ENCODE measurements at places on chromosomes 13 and 19.

GRCh38 chr19:49976496-49976895 is 15.5 kb upstream of the SIGLEC11 start:
- DNase-seq, result no peak

GRCh38 chr13:49995625-49996101 is 1.2 kb upstream of the TRIM13 start:
- DNase-seq, result no peak

- DNase-seq, result peak; percentile 49
Measured at GRCh38 chr13:42969565-42970172, 22.4 kb downstream of the EPSTI1 start.

DNA sequence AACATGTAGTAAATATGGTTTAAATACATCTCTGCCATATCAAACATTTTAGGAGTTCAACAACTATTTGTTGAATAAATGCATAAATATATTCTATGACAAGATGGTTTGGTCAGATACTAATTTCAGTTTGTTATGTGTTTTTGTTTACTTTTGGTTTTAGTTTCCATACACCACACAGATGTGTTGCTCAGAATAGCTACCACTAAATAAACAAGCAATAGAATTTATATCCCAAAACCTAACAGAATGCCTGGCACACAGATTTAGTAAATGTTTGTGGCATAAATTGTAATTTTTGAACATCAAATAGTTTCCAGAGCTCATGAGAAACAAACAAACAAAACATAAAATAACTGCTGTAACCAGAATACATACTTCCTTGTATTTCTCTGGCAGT is 126.8 kb upstream of the ATXN8OS start:
- DNase-seq, result no peak

DNA sequence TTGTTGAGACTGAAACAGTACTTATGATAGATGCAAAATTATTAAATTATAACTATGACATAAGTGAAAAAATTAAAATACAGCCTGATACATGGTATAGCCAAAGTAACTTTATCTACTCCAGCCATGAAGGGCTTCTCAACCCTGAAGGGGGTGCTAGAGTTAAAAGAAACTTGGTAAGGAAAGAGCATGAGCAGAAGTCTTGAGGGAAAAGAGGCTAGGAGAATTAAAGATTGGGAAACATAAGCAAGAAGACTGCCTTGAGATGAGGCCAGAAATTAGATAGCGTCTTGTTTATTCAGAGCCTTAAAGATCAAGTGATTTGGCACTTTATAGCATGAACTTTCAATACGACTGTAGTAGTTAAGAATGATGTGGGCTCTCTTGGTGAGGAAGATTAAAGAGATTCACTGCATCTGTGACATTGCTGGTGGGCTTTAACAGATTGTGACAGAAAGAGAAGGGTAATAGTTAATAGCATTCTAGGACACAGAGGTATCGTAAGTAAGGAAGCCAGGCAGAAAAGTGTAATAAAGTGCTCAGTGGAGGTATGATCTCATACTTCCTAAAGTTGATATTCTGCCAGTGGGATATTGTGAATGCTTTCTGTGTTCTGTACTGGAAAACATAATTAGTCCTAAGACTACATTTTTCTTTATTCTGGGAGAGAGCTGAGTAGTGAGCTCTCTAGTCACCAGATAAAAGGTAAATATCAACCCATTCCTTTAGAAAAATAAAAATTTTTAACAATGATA is 385.4 kb upstream of the PRR20A start:
- DNase-seq, result no peak

DNA sequence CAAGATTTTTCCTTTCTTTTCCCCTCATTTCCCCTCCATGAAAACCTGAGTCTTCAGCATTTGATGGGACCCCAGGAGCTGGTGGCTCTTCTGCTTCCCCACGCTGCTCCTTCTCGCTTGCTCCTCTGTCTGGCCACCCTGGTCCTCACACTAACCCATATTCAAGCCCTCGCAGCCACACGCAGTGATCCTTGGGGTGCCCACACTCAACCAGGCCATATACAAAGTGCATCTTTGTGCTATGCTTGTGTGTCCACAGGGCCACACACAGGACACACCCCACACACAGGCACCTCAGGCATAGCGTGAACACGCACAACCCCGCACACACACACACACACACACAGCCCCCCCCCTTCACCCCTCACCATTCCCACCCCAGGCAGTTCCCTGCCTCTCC is 132.1 kb downstream of the URI1 start:
- DNase-seq, result no peak

DNA sequence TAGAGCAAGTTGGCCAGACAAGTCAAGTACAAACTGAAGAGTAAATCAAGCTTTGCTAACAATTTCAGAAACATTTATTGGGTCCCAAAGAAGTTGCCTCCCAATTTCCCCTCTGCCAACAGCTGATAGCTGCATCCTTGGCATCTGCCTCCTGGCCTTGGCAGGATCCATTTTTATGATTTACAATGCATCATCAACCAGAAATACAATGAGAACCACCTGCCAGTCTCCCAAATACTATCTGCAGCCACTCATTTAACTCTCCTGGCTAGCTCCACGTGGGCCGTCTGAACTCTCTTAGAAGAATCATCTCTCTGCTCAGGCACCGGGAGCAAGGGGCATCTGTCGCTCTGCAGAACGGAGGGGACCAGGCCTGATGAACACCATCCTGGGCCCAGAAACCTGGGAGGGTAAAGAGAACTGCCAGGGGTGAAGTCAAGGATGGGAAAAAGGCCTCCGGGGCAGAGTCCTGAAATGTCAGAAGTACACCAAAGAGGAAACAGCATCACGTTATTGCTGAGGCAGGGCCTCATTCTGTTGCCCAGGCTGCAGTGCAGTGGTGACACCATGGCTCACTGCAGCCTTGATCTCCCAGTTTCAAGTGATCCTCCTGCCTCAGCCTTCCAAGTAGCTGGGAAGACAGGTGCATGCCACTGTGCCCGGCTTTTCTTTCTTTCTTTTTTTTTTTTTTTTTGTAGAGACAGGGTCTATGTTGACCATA is 2.6 kb downstream of the LONP1 start:
- no peak for DNase-seq

- no peak for DNase-seq
Measured at GRCh38 chr13:108682714-108683113, 53.3 kb downstream of the MYO16 start.

- no peak for DNase-seq
Measured at GRCh38 chr13:90105849-90106496, 1241.5 kb upstream of the MIR17HG start.

DNA sequence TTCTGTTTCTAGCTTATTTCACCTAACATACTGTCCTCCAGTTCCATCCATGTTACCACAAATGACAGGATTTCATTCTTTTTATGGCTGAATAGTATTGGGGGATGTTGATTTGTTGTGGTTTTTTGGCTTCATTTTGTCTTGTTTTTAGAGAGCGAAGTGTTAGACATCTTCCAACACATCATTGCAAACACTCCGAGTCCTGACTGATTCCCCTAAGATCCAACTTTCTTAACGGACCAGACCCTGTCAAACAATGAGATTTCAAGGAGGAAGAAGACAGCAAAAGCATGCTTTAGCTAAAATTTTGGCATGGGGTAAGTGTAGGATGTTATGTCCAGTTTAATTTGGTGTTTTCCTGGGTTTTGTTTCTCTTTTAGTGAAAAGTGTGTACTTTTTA is 3.8 kb upstream of the CASP14 start:
- DNase-seq, result no peak

DNA sequence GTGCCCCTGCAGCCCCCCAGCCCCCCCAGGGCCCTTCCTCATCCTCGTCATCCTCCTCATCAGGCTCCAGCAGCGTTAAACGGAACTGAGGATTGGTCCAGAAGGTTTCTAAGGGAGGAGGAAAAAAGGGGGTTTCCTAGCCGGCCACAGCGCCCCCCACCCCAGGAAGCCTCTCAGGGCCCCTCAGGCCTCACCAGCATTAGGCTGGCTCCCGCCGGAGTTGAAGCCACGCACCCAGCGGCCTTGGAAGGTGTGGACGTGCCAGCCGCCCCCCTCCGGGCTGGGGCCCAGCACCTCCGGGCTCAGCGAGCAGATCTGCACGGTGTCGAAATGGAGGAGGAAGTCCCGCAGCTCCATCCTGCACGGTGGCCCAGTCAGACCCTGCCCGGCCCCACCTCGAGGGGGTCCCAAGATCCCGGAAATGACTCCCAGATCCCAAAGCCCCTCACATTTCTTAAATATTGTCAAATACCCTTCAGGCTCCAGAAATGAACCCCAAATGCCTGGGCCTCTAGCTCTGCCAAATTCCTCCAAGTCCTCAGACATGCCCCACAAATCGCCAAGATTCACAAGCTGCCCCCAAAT is 6.9 kb downstream of the CAPN12 start:
- no peak for DNase-seq

GRCh38 chr13:32147976-32148375 is 116.4 kb downstream of the FRY start:
- no peak for DNase-seq

- DNase-seq, result peak; percentile 22
Measured at GRCh38 chr13:31444266-31444856, 244.6 kb downstream of the B3GLCT start.

GRCh38 chr13:34842466-34842865 is 99.6 kb upstream of the NBEA start:
- DNase-seq, result no peak

DNA sequence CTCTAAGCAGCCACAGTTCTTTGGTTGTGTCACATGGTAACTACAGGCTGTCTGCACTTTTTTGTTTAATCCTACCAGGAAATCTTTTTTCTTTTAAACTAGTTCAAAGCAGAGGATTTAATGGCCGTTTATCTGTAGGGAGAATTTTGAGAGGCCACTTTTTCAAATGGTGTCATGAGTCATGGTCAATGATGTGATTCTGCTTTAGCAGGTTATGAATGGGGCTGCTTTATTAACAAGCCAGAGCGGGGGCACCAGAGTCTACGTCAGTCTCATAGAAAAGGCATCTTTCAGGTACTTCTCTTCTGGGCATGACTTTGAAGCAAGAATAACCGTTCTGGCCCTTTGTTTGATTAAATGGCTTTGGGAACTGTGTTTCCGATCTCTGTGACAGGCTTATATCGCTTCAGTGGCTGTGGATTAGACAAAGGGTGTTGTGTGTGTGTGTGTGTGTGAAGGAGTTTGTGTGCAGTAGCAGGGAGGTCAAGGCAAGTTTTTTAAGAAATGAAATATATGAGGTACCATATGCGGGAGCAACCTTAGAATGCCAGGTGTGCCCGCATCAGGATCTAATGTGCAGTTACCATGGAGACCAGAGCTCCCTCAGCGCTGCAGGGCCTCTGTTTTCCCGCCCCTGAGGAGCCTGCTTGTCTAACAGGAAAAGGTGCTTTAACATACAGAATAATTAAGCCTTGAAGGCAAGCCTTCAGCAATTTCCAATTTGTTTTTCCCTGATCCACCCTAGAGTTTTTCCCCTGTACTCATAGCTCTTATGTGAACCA is 120.5 kb downstream of the KATNAL1 start:
- no peak for DNase-seq

DNA sequence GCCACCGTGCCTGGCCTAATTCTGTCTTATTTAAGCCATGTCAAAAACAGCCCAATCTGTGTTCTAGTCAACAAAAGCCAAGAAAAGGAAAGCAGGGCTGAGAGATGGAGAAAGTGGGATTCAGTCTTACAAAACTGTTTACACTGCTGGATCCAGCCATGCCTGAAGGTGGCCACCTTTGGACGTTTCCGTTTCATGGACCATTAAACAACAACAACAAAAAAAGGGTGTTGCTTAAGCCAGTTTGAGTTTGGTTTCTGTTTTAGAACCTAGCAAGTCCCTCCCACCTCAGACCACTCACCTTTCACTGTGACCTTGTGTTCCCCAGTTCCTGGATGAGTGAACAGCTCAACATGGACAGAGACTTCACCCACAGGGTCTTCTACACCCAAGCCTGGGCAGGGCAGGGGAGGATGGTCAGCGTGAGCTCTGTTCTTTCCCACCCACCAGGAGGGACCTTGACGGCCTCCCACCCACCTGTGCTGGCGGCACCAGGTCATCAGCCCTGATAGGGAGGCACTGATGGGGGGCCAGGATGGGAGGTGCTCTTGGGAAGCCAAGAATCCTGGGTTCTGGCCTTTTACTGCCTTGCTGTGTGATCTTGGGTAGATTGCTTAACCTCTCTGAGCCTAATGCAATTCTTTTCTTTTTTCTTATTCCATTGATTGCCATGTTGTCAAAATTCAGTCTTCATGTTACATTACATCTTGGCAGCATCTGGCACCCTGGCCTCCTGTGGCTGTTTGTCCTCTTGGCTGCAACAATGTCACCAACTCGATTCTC is 56.2 kb downstream of the COLGALT1 start:
- DNase-seq, result no peak

DNA sequence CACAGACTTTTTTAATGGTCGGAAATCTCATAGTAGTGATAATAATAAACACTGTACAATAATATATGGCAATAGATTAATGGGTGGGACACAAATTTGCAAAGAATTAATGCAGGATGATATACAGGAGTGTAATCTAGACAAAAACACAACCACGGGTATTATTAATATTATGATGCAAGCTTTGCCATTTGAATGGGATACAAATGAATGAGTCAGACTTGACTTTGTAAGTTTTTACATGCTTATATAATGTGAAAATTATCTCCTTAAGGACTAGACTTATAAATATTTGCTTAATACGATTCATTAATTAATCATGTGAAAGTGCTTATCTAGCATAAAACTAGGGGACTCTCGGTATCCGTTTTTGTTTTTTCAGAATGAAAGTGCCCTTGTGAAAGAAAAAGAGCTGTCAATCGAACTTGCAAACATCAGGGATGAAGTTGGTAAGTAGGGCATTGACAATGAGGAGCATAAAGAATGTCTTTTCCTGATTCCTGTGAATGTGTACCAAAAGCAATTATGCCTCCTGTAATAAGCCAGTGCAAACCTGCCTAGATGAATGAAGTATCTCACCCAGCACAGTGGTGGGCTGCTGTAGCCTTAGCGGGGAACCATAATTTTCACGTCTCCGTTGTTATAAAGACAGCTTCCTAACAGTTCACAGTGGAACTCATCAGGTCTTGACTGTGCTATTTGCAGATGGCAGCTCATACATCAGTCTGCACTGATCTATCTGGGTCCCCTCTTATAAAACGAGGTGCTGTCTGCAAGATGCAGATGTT is 155.7 kb downstream of the SLC7A1 start:
- DNase-seq, result no peak

DNA sequence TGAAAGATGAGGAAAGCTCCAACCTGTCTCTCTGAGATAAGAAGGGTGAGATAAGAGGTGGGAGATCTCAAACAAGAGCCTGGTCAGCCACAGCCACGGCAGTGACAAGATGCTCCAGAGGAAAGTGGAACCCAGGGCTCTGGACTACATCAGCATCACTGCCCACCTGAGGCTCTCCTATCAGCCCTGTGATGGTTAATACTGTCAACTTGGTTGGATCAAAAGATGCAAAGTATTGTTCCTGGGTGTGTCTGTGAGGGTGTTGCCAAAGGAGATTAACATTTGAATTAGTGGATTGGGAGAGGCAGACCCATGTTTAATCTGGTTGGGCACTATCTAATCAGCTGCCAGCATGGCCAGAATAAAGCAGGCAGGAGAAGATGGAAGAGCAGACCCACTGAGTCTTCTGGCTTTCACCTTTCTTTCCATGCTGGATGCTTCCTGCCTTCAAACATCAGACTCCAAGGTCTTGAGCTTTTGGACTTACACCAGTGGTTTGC is 476.6 kb upstream of the NBEA start:
- no peak for DNase-seq

GRCh38 chr19:32909257-32909656 is 39.7 kb upstream of the SLC7A9 start:
- no peak for DNase-seq

- peak; percentile 94 for DNase-seq
Measured at GRCh38 chr19:10461047-10461949, 41.0 kb downstream of the PDE4A start.

- DNase-seq, result no peak
Measured at GRCh38 chr13:71865874-71866334, 1.1 kb downstream of the DACH1 start.
